ENCODE measurements at places on chromosomes 2 and 18.
A peak's percentile ranks its signal among the peaks of the same experiment; 100 is the strongest.

DNA sequence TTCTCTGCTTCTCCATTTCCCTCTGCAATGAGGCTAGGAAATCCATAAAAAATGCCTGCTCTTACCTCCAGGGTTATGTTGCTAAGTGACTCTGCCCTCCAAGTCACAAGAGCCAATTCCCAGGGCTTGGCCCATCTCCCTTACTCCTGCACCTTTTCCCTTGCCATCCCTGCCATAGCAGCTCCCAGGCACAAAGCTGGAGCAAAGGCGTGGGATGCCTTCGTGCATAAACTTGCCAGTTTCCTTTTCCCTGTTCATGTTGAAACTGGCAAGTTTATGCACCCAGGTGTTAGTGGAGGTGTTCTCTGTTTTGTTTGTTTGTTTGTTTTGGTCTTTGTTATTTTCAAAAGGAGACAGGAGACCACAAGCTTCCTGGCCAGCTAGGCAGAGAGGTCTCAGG, 195.1 kb downstream of the ACKR3 start:
- no peak for DNase-seq

DNA sequence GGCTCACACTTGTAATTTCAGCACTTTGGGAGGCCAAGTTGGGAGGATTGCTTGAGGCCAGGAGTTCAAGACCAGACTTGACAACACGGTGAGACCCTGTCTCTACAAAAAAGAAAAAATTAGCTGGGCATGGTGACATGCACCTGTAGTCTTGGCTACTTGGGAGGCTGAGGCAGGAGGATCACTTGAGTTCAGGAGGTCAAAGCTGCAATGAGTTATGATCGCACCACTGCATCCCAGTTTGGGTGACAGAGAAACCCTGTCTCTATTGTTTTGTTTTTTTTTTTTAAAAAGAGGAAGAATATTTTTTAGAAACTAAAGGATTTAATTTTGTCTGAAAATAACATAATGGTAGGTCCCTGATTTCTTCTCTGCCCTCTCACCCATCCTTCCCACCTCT, 79.4 kb upstream of the TMEM200C start:
- no peak for DNase-seq

- DNase-seq: no peak
These were observed 11.1 kb downstream of the C2orf74 start for GRCh38 chr2:61173116-61173515.

- no peak for DNase-seq
These were observed 16.8 kb downstream of the RPL31 start for GRCh38 chr2:101018934-101019333.

- DNase-seq: no peak
These were observed 12.9 kb upstream of the GLI2 start for GRCh38 chr2:120722568-120723421.

DNA sequence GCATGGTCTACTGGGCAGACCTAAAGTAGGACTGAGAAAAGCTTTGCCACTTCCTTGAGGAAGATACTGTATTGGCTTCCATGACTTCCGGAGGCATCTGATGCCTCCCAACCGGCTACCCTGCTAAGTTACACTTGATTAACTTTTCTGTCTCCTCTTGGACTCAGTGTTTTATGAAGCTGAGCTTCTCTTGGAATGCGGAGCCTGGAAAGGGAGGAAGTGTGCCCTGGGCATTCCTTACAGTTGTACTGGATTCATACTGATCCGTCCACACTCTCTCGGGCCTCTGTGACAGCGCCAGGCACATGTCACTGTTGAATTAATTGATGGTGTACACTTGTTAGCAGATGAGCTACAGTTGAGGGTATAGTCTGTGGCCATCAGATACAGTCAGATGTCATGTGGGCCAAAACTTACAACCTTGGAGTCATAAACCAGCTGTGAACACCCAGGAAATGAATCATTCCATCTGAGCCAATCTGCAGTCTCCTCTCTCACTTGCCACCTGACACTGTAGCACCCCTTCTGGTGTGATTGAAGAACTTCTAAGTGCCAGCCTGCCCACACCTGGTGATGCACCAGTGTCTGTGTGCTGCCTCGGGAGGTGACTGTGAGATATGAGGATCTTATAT, 122.5 kb downstream of the FHOD3 start:
- no peak for DNase-seq

GRCh38 chr2:43906448-43907109, 67.8 kb downstream of the ABCG8 start:
- DNase-seq: no peak

GRCh38 chr2:182182436-182182835, 196.8 kb downstream of the PPP1R1C start:
- DNase-seq: no peak

GRCh38 chr2:111049792-111050640, 70.7 kb upstream of the BCL2L11 start:
- peak; percentile 55 for DNase-seq

GRCh38 chr18:23363865-23364570, 89.1 kb upstream of the RIOK3 start:
- no peak for DNase-seq

DNA sequence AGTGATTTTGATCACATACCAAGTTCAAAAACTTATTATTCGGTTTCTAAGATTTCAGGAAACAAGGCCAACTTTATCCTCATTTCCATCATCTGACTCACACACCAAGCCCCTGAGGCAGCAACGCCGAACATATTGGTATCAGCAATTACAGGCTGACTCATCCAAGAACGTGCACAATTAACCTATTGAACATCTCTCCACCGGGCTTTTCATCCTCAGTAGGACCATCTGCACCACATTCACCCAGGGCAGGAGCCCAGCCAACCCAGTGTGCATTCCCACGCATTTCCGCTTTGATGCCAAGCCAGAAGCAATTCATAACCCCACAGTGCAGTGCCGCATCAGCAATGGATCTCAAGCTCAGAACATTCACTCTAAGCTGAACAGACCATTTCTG, 52.9 kb downstream of the SCG2 start:
- no peak for DNase-seq
